ENCODE measurements at places on chromosomes 2 and 18.

- no peak for DNase-seq
These were observed 214.6 kb downstream of the LDLRAD4 start for GRCh38 chr18:13433125-13433524.

GRCh38 chr2:51528156-51528555 lies 496.2 kb upstream of the NRXN1 start:
- DNase-seq, result no peak

DNA sequence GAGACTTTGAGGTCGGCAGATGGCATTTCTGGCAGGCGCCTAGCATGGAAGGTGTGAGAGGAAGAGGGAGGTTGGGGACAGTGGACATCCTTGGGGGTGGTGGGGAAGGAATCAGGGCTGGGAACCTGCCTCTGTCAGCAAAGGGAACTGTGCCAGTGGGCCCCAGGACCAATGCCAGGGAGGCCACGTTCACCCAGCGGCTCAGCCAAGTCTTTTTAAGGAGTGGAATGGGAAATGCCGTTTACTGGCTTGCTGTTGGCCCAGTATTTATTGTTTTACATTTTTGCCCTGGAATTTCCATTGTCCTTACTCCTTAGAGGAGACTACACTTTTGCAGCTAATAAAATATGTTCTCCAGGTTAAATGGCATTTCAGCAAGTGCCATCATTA lies 135.2 kb downstream of the MCFD2 start:
- DNase-seq, result no peak

DNA sequence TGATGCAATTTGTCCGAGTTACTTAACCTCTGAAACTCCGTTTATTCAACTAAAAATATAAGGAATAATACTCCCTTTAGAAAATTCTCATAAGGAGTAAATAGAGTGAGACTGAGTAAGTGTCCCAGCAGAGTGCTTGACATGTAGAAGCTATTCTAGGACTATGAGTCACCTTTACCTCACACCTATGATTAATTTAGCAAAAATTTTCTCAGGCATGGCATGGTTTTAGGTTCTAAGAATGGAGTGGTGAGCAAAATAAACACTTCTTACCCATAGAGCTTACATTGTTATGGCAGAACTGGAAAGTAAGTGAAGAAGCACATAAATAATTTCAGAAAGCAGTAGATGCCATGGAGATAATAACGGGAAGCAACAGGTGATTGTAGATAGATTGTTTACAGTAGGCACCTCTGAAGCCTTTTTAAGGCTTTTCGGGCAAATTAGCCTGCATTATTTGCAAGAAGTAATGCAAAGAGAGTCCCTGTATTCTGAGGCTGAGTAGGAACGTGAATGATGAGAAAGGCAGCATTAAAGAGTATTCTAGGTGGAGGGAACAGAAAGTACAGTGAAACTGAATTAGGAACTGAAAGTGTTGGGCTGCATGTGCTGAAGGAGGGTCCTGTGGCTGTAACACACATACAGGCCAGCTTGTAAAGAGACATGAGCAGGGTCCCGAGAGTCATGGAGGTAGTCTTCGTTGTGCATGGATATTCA lies 209.2 kb downstream of the ZNF407 start:
- DNase-seq, result no peak

DNA sequence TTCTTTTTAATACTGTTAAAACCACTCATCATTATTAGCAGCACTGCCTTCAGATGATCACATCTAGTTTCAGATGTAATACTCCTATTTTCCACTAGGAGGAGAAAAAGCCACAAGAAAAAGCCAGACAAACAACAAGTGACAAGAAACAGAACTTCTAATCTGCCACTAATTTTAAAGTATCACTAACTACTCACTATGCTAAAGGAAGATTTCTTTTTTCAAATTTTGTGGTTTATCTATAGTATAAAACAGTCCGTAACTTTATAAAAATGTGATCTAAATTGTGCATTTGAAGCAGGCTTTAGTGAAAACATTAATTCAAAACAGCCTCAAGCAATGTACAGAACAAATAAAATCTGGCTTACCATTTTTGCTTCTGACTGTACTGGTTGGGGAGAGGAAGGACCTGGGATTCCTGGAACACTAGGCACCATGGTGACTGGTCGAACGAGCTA lies 56.8 kb downstream of the ATF2 start:
- no peak for DNase-seq

GRCh38 chr2:203763938-203764664 lies 57.7 kb downstream of the CD28 start:
- no peak for DNase-seq

DNA sequence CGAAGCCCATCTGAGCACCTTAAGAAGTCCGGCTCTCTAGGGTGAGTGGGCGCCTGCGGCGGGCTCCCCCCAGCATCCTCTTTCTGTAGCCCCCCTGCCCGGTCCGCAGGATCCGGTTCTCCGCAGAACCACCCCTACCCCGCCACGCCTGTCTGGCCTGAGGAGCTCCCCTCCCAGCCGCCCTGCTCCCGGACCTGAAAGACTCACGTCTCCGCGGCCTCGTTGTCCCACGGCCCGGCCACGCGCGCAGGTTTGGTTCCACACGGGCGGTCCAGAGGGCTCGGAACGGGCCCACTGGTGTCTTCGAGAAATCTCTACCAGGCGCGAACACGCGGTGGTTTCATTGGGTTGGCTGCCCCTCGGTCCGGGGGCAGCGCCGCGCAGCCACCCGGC lies 237 bp downstream of the SLC39A6 start:
- DNase-seq, result no peak

GRCh38 chr2:197360744-197361156 lies 50.2 kb upstream of the ANKRD44 start:
- DNase-seq, result no peak

- DNase-seq, result no peak
These were observed 906.1 kb downstream of the SLC4A3 start for GRCh38 chr2:220533485-220533884.

- DNase-seq, result no peak
These were observed 178.6 kb downstream of the NEDD4L start for GRCh38 chr18:58222432-58223125.

DNA sequence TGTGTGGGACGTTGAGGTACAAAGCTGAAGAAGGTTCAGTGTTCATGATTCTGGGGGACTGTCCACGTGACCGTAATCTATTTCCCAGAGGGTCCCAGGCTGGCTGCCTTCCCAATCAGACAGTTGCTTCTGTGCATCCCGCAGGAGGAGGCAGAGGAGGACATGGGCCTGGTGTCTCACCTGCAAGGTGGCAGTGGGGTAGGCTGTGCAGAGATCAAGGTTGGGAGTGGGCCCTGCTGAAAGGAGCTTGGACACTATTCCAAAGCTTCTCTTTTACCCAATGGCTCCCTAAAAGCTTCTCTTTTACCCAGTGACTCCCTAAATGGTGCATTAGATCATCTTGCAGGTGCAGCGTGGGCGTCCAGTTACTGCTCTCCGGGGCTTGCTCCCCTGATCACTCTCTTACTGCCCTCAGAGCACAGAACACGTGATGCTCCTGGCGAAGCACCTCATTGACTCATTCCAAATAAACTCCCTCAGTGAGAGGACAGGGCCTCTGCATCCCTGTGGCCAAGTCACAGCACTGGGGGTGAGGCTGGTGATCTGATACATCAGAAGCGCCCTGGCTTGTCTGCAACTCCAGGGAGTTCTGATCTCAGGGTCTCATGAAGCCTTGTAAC lies 41.5 kb downstream of the RNF144A start:
- no peak for DNase-seq

DNA sequence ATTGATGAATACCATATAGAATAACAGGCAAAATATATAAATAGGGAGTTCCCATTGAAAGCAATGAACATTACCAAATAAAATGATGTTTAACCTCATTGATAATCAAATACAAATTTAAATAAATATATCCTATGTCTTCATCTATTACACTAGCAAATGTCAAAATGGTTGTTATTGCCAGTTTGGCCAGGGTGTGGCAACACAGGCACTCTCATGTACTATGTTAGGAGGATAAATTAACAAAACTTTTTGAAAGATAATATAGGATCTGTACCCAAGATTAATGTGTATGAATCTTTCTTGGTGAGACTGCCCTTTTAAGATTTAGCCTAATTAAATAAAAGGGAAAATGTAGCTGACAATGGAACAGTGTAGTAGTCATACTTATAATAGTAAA lies 659.3 kb downstream of the ERBB4 start:
- DNase-seq, result no peak

DNA sequence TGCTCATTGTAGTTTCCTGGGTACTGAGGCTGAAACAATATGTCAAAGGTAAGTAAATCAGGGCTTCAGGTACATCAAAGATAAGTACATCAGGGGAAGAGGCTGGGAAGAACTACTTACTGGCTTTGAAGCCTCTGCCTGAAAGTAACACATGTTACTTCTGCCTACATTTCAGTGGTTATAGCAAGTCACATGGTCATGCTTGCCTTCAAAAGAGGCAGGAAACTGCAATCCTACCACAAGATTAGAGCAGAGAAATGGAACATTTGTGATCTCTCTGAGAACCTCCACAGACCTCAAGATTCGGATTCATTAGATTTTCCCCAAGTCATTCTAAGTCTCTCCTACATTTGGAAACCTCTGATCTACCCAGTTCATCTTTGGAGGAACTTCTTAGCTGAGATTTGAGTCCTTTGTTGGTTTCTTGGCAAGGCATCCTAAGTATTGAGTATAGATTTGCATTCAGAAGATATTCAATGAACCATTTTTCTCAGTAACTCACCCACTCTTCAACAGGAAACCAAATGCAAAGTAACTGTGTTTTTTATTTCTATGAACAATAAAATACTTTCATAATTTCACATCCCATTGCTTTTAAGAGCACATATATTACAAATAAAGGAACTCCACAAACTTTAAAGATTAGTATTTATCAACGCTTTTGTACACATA lies 48.5 kb upstream of the CCDC195 start:
- DNase-seq, result no peak

GRCh38 chr2:207483477-207483876 lies 46.3 kb upstream of the CREB1 start:
- no peak for DNase-seq

Data from stimulated activated CD4-positive, alpha-beta T cell treated with anti-CD3 and anti-CD28 coated beads, Interleukin-1b, Interleukin-23, amount 100 ng/mL, for 4 hours (primary cell).